ENCODE measurements at places on chromosomes 6 and 20.
A peak's percentile ranks its signal among the peaks of the same experiment; 100 is the strongest.

DNA sequence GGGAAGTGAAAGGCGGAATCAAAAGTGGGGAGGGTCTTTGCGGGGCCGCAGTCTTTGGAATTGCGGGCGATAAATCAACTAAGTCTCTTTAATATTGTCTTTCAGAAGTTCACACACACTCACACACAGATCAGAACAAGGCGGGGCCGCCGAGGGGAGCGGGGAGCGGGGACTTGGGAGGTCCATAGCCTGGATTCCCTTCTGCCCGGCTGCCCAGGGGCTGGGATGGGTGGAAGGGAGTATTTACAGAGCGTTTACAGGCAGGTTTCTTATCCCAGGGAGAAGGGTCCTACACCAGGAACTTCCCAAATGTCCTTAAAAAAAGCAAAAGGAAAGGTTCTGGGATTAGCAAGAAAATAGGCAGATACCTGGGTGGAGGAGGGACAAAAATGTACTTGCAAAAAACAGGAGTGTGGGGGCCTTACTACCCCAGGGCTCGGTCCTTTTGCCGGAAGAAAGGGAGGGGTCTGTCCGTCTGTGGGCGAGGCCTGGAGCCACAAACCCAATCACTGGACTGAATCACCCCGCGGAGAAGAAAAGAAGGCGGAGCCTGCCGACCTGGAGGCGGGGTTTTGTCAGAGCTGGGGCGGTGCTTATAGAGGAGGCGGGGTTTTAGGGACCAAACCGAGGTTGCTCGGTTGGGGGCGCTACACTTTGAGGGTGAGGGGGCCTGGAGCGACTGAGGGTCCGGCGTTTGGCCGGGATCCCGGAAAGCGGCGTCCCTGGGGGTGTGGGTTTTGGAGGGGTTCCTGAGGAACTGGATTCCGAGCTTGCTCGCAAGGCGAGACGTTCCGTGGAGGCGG lies 3.2 kb downstream of the PRRT1 start:
- DNase-seq = peak; percentile 40

DNA sequence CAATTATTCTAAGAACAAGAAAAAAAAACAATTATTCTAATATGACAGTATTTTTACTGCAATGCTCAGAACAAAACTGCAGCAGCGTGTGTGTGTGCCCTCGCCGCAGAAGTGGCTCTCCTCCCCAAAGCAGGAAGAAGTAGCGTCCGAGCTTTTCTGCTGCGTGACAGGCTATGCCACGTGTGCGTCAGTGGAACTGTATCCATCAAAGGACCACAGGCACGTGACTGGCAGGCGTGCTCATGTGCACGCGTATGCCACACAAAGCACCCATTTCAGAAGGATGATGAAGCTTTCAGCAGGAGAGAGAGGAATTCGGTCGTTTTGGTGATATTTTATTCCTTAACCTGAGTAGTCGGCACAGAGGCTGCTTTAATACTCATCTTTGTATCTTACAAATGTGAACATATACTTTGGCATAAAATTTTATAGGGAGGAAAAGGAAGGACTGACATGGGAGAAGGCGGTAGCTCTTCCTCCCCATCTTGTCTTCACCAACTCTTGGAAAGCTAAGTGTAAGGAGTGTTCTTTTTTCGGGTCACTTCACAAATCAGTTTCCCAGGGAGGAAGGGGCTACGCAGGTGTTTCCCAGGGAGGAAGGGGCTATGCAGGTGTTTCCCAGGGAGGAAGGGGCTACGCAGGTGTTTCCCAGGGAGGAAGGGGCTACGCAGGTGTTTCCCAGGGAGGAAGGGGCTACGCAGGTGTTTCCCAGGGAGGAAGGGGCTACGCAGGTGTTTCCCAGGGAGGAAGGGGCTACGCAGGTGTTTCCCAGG lies 3.4 kb downstream of the TCFL5 start:
- no peak for DNase-seq

GRCh38 chr6:153553627-153554026 lies 422.5 kb upstream of the RGS17 start:
- no peak for DNase-seq

DNA sequence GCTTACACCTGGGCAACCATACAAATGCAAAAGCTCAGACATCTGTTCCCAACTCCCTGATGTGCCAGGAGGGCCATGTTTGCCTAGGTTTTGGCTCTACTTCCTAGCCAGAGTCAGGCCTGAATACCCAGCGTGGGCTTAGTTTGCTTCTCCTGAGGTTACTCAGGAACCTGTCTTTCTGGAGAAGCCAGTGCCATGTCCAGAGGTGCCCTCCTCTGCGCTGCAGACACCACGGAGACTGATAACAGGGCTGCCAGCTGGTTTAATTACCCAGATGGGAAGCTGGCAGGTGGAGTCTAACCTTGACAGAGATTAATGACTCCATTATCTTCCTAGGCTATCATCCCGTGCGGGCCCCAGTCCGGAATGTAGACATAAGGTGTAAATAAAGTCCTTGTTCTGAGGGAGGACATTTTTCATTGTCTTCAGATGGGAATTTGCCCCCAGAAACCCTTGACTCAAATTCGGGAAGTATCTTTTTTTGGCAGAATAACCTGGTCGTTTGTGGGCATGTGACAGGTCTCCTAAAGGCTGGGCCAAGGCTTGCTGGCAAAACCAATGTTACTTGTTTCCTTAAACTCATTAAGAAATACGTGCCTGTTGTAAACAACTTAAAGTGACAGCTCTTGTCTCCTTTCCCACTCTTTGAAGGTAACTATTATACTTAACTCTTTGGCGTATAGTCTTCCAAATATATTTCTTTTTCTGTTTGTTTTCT lies 29.2 kb upstream of the ZNFX1 start:
- DNase-seq = no peak

GRCh38 chr6:148250975-148251685 lies 91.5 kb upstream of the SASH1 start:
- no peak for DNase-seq

DNA sequence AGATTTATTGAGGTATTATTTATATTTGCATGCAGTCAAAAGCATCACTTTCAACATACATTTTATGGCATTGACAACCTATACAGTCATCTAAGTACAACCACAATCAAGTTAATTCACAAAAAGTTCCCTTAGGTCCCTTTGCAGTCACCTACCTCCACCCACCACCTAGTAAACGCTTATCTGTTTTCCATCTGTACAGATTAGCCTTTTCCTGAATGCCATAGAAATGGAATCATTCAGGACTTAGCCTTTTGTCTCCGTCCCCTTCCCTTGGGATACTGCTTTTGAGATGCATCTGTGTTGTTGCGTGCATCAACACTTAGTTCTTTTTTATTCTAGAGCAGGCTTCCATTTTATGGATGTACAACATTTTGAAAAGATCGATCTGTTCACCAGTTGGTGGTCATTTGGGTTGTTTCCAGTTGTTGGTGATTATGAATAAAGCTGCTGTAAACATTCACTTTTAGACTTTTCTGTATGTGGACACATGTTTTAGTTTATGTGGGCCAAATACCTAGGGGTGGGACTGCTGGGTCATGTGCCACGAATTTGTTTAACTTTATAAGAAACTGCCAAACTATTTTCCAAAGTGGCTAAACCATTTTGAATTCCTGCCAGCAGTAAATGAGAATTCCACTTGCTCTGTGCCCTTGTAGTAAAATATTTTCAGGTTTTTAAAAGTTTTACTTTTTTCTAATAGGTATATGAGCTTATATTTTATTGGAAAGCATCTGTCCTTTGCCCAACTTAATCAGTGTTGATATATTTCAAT lies 17.6 kb upstream of the IFNGR1 start:
- DNase-seq = no peak

- DNase-seq = no peak
Observed at GRCh38 chr6:21438237-21438985, 155.1 kb upstream of the SOX4 start.

DNA sequence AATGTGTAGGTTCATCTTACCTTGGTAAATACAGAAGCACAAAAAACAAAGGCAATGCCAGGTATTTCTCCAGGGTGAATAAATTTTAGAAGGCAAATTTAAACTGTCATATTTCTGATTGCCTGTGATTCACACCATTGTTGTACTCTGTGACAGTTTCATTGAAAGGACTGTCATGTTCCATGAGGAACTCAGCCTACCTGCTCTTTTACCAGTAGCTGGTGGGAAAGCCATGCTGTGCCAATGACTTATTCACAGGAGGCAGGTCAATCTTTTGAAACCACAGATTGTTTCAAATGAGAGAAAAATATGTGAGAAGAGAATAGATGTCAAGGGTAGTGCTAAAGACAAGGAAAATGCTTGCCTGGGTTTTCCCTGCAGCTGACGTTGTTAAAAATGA lies 206.4 kb downstream of the LAMA2 start:
- no peak for DNase-seq

- DNase-seq = peak; percentile 45
Observed at GRCh38 chr6:137313928-137314855, 95.0 kb upstream of the IFNGR1 start.

DNA sequence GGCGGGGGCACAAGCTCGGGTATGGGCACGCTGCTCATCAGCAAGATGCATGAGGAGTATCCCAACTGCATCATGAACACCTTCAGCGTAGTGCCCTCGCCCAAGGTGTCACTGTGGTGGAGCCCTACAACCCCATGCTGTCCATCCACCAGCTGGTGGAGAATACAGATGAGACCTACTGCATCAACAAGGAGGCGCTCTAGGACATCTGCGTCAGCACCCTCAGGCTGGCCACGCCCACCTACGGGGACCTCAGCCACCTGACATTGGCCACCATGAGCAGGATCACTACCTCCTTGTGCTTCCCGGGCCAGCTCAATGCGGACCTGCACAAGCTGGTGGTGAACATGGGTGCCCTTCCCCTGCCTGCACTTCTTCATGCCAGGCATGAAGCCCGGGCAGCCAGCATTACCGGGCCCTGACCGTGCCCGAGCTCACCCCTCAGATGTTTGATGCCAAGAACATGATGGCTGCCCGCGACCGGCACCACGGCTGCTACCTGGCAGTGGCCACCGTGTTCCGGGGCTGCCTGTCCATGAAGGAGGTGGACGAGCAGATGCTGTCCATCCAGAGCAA lies 12.8 kb downstream of the GABRR2 start:
- no peak for DNase-seq

GRCh38 chr6:28354688-28355554 lies 5.2 kb downstream of the ZKSCAN3 start:
- no peak for DNase-seq
